COR-L47 (cell line): ENCODE measurements at places on chromosomes 4 and X.

DNA sequence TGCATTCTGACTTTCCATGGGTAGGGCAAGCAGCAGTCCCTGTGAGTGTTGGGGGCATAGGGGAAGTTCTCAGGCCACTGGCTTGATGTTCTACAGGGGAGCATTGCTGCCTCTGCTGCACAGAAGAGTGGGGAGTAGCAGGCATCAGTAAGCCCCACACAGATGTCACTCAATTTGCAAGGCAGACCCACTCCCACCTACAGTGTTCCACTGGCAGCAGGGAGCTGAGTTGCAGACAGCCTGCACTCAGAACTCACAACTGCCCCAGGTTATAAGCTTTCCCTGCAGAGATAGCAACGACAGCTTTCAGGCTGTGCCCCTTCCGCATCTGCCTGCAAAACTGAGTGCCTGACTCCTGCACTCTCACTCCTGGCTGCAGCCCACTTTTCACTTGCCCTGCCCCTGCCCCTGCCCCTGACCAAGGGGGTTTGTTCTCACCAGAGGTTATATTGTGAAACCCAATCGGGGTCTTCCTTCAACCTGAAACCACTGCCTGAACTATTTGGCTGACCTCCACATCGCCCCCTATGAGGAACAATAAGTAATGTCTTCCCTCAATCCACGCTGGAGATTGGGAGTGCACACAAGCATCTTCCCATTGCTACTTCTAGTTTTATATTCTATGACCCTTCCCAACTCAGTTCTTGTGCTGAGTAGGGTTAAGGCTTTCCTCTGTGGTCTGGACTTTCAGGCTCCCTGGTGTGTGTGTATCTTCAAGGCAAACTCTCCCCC is 227.4 kb upstream of the CXorf51B start:
- no peak for DNase-seq

DNA sequence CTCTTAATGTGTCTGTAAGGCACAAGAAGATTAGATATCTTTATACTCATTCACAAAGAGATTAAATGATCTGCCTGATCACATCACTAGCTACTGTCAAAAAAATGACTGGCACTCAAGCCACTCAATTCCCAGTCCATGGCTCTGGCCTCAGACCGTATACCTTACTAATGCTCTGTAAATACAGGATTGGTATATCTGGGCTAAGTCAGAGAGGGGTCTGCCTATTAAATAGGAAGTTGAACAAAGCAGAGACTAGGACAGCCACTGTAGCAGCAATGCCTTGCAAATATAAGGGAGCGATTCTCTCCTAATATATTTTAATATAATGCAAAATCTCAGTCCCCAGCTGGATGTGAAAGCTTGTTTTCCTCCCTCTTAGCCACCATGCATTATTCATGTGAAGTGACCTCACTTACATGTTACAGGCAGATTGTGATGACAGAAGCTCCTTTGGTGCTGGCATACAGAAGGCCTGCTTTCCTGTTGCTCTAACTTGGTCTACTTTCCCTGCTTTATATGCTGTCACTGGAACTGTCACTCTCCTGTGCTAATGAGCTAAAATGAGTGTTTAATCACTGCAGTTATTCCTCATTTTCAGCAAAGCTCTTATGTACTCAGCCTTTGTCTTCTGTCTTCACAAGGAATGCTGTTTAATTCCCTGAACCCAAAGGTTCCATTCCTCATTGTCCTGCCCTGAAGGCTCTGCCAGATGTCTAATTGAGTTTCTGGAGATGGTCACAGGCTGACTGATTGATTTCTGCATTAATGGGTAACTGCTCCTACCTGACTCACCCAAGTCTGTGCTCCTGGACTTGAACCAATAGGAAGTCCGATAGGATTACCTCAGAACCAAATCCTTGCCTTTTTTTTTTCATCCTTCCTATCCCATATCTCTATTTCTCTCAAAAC is 578.2 kb downstream of the KLHL13 start:
- DNase-seq: peak; percentile 14

DNA sequence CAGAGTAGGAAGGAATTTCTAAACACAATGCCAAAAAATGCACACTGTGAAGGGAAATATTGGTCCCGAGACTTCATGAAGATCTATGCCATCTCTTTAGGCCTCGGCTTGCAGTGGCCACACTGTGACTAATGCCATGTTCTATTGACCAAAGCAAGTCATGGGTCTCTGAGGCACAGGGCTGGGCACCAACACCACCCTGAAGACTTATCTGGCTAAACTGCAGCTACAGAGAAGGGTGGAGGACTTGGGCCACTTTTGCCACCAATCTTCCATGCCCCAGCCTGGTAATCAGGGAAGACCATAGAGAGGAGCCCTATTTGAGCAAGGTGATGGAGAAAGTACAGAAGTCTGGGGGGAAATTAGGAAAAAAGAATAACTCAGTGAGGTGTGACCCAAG is 42.1 kb downstream of the HMX1 start:
- no peak for DNase-seq

DNA sequence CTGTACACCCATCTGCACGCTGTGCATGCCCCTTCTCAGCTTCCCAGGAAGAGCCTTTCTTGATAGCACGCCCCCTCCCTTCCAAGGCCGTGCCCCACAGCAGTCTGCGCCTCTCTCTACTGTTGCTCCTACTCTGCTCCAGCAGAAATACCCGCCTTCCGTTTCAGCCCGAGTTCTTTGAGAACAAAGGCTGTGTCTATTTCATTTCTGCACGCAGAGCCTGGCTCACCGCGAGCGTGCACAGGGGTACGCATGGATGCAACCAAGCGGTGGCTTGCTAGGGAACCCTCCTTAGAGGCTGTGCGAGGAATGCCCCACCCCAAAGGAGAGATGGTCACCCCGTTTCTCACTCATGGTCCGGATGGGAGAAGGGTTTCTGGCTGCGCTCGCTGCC is 485 bp downstream of the AADAT start:
- DNase-seq: peak; percentile 54

DNA sequence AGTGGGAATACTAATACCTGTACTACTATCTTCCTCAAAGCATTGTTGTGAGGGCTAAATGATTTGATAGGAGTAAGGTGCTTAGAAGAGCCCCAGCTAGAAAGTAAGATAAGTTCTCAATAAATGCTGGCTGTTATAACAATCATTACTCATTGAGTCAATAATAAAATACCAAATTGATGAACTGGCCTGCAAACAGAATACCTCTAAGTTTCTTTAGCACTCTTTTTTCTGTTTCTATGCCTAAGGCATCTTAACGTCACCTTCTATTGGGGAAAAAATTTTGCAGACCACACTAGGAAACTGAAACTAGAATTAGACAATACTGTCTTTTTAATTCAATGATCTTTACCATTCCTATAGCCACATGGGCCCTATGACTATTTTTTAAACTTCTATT is 1.2 kb downstream of the CLTRN start:
- DNase-seq: no peak

DNA sequence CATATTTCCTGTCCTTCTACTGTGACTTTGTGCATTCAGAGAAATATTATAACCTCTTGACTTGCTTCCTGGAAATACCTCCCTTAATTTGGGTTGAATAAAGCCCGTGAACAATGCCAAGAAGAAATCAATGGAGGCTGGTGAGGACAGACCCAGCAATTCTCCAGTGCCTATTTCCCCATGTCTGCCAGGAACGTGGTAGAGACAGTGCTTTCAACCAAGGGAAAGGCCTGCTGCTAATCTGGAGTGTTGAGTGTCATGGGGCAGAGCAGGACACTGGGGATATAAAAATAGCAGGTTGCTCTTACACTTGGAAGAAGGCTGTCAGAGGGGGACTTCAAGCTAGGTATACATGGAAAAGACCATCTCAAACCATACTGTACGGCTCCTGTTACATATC is 19.9 kb downstream of the TSC22D3 start:
- DNase-seq: no peak

DNA sequence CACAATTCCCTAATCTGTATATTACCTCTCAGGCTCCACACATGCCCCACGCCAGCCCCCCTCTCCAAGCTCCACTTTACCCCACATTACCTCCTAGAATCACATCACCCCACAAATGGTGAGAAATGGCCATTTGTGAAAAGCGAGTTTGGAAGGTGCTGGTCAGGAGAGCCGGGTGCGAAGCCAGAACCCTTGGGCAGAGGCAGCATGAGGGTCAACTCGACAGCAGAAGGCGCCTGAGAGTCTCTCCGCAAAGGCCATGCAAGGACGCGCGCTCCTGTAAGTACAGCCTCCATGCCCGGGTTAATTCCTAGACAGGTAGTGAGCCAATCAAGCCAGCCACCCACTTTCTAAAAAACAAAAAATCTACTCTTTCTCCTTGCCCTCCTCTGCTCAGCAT is 42.4 kb downstream of the RHOXF2 start:
- no peak for DNase-seq

DNA sequence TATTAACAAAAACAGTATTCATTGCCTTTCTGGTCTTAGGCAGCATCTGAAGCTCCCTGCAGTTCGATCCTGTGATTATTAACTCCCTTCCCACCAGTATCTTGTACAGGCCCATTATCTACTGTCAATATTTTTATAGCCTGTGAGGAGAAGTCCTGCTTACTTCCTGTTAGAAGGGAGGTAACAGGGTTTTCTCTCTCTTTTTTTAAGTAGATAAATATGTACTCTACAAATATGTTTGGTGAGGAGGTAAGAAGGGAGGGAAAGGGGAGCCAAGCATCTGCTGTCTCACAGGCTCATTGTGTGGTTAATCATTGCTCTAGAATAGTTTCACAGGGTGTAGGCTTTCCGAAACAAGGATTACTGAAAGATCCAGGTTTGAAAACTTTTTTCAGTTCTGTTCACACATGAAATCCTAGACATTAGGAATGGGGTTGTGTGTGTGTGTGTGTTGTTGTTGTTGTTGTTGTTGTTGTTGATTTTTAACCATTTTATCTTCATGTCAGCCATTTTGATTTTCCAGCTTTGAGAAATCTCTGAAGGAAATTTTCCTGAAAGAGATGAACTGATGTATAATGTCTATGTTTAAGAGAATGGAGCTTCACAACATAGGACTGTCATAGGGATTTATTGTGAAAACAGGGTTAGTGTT is 14.2 kb downstream of the ATOH1 start:
- DNase-seq: no peak

DNA sequence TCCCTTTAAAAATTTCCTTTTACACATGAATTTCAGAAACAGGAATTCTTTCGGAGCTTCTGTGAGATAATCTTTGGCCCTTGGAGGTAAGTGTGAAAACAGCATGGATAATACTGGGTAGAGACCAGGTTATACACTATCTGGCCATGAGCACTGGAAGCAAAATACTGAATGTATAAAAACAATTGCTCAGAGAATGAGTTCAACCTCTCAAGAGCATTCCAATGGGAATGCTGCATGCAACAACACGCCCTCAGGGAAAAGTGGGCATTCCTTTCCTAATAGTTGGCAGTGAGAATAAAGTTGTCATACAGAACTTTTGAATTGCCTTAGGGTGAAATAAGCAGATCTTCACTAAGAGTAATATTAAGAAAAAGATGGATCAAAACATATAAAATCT is 574.8 kb upstream of the DIPK2B start:
- no peak for DNase-seq

DNA sequence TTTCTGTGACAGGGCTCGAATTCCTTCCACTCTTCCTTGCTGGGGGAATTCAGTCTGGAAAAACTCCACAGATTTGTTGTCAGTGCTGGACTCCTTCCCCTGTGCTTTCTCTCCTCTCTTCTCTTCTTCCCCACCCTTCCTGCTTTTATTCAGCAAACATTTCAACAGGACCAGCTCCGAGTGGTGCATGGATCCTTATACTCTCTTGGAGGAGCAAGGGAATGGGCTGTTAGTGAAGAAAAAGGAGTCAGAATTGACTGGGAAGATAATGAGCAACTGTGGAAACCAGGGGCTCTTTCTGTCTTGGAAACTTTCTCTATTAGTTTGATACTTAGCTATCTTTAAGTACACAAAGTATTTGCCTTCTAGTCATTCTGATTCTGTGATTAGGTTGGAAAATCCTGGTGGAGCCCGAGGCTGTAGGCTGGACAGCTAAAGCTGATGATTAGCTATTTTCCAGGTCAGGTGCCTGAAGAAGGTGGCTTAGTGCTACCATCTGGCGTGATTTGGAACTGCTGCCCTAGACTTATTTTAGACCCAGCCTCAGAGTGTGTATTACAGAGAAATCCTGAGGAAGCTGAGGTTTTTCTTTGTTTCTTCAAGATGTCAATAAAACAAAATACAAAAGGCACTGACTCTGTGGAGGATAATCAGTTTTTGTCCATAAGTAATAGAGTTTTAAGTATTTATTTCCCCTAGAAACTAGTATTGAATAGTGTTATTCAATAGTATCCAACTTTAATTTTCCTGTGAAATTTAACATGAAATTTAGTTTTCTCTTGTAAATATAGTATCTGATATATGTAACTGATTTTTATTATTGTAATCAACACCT is 38.4 kb downstream of the NAP1L5 start:
- peak; percentile 52 for DNase-seq

DNA sequence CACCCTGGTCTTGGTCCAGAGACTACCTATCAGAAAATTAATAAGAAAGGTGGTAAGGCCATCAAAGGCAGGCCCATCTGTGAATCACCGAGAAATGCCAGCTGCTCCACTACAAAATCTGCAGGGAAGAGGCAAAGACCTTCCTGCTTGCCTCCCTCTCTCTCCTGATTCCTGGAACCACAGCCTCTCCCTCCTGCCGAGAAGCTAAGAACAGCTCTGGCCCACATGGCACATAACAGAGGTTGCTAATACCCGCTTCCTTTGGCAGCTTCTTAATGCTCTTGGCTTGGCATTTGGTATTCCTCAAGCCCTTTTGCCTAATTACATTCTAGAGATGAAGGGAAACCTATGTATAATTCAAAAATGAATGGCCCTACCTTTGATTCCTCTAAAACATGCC is 32.9 kb downstream of the RAI2 start:
- no peak for DNase-seq

DNA sequence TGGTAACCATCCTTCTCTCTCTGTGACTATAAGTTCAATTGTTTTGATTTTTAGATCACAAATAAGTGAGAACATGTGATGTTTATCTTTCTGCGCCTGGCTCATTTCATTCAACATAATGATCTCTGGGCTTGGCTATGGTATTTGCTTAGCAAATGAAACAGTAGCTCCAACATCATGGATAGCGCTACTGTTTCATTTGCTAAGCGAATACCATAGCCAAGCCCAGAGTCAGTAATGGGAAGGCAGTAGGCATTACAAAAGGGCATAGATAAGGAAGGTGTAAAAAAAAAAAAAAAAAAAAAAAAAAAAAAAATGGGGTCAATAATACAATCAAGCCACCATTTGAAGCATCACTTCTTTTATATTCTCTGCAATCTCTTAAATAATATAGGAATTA is 469.0 kb upstream of the ATOH1 start:
- DNase-seq: no peak

GRCh38 chrX:129696463-129697155 is 41.9 kb upstream of the APLN start:
- DNase-seq: no peak

GRCh38 chr4:112916868-112917267 is 132.6 kb upstream of the ANK2 start:
- DNase-seq: no peak

GRCh38 chrX:44989995-44990770 is 117.2 kb downstream of the KDM6A start:
- no peak for DNase-seq

DNA sequence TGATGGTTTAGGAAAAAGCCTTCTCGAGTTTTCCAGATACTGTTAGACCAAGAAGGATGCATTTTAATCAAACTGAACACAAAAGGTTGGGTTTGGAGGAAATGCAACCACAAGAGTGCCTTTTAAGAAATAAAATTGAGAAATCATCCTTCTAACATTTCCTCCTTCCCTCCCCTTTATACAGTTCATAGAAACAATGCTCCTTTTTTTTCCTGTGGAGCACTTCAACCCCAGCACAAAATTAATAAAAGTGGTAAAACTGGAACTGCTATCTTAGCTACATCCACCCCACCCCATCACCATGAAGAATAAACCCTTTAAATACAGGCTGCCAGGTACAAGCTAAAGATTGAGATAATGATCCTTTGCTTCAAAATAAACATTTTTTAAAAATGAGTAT is 211.1 kb downstream of the RELL1 start:
- no peak for DNase-seq
